ENCODE measurements at places on chromosomes 12 and 14.

DNA sequence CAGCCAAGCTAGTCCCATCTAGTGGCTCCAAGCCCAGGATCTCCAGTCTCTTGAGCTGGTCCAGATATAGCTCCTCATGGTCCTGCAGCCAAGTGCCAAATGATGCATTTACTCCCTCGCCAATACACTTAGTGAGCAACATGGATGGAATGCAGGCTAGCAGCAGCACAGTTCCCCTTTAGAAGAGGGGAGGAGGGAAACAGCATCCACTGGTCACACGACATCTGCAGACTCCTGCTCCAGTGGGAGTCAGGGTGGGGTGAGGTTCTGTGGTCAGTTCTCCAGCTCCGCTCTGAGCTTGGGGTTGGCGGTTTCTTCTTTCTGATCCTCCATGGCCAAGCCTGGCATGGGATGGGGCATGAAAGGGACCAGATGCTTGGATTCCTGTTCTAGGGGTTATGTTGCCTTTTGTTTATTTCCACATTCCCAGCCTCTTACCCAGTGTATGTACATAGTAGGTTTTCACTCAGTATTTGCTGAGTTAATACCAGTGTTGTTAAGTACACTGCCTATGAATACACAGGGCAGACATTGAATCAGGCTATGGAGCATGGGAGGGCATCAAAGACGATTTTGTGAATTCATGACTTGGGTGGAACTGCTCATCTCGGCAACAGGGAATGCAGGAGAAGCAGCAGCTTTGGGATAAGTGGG lies 57.3 kb downstream of the GALNT16 start:
- no peak for DNase-seq

DNA sequence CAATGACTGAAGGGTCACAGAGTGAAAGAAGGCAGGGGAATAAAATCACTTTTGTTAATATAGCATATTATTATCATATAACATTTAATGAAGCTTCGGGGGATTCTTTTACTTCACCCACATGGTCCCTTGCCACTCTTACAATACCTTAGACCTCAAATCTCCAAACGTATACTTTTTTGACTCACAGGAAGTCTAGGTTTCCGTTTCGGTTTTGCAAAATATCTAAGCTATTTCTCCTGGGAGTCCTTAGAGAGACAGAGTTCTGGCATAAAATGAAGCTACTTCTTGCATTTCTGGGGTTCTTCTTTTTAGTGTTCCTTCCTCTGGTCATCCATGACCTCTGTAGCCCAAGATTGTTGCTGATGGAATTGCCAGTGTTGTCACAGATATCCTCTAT lies 590.5 kb upstream of the ATP2B1 start:
- DNase-seq = no peak

GRCh38 chr14:75422169-75422568 lies 5.7 kb upstream of the JDP2 start:
- no peak for DNase-seq

GRCh38 chr14:100889641-100890040 lies 13.9 kb downstream of the RTL1 start:
- DNase-seq = no peak

GRCh38 chr12:8553088-8553627 lies 12.5 kb upstream of the CLEC4E start:
- DNase-seq = no peak

- no peak for DNase-seq
These were observed 18.3 kb upstream of the RBM19 start for GRCh38 chr12:113984464-113984863.

GRCh38 chr14:55638665-55639064 lies 58.7 kb downstream of the KTN1 start:
- DNase-seq = no peak

- DNase-seq = no peak
These were observed 29.0 kb downstream of the PALS1 start for GRCh38 chr14:67270145-67270753.

DNA sequence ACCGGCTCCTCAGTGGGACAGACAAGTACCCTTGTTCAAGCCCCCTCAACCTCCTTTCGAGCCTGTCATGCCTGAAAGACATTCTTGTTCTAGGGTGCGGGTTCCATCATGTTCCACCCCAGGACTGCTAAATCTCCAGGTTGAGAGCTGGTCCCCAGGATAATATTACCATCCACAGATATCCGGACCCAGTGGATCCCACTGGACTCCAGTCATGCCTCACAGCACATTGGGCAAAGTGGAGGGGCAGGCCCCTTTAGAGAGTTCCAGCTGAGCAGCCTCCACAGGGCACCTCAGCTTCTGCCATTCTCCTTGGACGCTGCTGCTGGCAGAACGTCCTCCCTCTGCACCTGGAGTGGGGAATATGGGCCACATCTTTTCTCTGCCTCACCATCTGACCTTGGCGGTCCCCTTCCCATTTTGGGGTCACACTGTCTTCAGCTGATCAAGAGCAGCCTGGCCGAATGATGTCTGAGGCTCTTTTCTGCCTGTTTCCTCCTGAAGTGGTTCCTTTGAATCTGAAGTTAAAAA lies 137.4 kb downstream of the BCL11B start:
- no peak for DNase-seq

DNA sequence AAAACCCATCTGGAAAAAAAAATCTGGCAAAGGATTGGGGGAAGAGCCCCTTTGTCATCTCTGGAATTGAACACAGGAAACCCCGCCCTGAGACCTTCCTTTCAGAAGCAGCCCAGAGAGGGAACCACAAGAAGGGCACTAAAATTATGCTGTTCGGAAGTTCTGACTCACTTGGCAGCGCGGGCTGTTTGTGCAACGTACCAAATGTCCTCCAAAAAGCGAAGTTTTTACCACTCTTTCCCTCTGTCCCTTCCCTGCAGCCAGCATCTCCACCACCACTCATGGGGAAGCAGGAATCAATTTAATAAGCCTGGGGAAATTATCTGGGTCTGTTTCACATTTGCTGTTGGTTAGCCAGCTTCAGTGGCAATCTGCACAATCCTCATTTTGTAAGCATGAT lies 3.2 kb upstream of the SYNE3 start:
- DNase-seq = peak; percentile 79

GRCh38 chr12:41892302-41892701 lies 252.4 kb downstream of the GXYLT1 start:
- no peak for DNase-seq

- DNase-seq = no peak
These were observed 172.7 kb downstream of the NRXN3 start for GRCh38 chr14:78342879-78343278.

DNA sequence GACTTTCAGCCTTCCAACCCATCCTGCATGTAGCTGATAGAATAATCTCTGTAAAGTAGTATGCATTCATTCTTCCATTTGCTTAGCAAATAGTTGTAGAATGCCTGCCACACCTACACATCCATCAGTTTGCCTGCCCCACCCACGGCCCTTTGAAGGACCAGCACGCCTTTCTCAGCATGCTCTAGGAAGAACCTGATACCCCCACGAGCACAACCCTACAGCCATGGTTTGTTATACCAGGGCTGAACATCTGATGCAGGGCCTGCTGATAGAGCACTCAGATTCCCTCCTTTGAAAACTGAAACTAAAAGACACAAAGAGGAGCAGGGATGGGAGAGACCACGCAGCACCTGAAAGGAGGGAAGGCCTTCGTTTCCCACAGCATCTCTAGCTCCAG lies 205.1 kb downstream of the ANO2 start:
- no peak for DNase-seq

DNA sequence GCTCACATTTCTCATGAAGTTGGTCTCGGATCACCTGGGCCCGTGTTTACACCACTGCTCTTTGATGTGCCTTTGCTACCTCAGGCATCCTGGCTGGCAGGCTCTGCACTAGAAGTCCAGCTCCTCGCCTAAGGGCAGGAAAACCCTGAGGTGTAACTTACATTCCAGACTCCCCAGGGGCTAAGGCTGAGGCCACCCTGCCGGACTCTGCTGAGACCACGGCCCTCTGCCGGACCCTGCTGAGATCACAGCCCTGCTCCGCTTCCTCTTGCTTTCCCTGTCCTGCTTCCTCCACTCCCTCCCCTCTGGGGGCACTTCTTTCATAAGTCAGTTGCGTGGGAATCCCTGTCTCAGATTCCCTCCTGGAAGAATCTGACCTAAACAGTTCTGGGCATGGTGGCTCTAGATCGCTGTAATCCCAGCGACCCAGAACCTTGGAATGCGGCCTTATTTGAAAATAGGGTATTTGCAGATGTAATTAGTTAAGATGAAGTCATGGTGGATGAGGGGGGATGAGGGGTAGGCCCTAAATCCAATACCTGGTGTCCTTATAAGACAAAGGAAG lies 17.2 kb downstream of the RILPL1 start:
- no peak for DNase-seq
